ENCODE measurements at places on chromosomes 1 and 21.

DNA sequence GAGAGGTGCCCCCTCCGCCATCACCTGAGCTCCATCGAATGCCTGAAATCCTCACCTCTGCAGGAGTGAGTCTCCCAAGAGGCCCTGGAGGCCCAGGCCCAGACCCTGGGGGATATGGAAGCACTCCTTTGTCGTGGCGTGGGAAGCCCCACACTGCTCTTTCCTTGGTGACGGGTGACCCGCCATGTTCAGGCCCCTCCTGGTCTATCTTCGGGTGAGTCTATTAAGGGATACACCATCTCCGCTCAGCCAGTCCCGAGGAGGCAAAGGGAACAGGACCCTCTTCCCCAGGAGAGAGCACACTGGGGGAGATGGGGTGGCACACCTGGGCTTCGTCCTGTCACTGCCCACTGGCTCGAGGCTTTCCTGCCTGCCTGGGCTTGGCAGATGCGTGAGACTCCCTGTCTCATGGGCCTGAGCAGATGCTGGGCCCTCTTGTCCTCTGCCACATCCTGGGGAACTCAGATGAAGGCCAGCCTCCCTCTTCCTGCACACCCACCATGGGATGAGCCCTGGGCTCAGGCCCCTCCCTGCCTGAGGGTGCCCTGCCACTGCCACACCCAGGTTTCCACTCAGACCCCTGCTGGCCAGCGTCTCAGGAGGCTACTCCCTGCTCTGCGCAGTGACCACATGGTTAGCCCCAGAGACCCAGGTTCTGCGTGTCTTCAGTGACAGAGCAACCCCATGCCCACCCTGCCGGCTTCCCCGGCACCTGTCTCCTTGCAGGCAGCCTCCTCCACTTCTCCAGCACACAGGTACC, 3.8 kb upstream of the NPHP4 start:
- DNase-seq: no peak

DNA sequence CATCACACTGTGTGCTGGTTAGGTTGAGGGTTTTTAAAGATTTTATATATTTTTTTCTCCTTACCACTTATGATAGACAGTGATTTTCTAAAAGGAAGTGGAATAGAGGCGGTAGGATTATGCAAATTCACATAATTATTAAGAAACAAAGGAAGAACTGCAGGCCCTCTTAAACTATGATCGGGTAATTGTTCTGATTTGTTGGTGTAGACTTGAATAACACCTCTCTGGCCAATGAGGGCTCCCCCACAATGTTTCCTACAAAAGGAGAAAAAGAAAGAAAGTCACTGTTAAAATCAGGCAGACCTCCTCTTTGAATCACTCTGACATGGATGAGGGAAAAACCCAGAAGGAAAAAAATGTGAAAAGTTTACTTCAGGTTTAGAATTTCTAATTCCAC, 241.6 kb downstream of the RPS6KC1 start:
- no peak for DNase-seq

GRCh38 chr1:178650934-178651511, 74.0 kb upstream of the RALGPS2 start:
- no peak for DNase-seq

- no peak for DNase-seq
These were observed 22.3 kb upstream of the SNRPE start for GRCh38 chr1:203839081-203839480.

- DNase-seq: no peak
These were observed 1.4 kb upstream of the USP21 start for GRCh38 chr1:161157867-161158266.

DNA sequence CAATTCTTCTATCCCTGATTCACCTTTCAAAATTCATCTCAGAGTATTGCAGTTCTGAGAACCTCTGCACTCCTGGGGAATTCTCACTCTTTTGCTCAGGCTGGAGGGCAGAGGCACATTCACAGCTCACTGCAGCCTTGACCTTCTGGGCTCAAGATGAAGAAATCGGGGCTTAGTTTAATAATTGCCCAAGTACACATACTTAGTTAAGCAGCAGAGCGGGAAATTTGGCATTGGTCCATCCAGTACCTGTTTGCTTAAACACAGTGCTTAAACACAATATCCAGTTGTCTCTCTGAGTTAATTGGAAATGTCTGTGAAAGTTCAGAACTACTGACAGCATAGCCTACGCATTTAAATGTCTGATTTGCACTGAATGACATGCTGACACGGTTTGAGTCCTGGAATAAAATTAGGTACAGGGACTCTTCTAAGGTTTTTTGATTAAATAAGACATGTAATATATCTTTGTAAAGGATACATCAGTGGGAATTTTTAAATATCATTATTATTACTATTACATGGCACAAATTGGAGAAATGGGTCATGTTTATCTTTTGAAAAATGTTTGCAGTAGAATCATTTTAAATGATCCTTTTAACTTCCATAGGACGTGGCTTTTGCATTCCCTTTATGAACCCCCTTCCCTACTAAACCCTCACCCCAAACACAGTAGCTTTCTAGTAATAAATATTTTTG, 337.4 kb downstream of the SRGAP2C start:
- peak; percentile 29 for DNase-seq

DNA sequence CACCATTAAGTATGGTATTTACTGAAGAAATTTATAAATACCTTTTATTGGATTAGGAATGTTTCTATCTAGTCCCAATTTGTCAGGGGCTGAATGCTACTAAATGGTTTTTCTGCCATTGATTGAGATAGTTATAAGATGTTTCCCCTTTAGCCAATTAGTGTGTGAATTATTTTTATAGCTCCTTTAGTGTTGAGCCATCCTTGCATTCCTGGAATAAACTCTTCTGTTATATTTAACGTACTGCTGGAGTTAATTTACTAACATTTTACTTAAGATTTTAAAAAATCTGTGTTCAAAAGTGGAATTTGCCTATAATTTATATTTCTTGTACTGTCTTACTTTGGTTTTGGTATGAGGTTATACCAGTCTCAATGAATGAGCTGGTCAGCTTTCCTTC, 25.4 kb upstream of the LRRC3 start:
- DNase-seq: no peak

DNA sequence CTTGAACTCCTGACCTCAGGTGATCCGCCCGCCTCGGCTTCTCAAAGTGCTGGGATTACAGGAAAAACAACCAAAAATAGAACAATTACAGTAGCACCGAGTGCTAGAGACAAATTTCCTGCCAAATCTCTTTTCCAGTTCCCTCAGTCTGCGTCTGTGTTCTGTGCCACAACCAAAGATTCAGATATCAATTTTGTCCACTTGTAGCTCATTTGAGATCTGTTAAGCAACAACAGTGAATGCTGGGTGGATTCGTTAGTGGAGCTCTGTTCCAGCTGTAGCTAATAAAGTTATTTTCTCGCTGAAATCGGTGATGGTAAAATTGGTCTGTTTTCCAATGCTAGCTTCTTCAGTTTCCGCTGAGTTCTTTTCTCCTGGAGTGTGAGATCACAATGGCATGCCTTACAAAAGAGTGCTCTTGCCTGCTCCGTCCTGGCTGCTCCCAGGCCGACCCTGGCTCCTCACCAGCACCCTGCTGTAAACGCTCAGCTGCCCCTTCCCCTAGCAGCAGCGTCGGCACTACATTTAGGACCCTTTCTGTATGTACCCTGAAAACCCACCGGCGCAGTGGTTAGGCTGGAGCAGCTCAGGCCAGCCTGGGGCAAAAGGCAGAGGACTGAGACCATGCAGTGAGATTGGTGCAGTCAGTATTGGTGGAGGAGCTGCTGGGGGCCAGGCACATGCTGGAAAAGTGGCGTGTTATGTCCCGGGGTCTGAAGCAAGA, 395.4 kb downstream of the KIF26B start:
- DNase-seq: no peak

DNA sequence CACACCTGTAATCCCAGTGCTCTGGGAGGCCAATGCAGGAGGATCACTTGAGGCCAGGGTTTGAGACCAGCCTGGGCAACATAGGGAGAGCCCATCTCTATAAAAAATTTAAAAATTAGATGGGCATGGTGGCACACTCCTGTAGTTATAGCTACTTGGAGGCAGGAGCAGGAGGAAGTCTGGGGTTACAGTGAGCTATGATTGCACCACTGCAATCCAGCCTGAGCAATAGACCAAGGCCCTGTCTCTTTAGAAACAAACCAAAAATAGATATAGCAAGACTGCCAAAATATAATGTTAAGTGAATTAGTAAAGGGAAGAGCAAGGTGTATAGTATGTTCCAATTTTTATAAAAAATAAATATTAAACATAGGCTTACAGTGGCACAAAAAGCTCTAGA, 28.8 kb downstream of the PLEKHO1 start:
- no peak for DNase-seq

DNA sequence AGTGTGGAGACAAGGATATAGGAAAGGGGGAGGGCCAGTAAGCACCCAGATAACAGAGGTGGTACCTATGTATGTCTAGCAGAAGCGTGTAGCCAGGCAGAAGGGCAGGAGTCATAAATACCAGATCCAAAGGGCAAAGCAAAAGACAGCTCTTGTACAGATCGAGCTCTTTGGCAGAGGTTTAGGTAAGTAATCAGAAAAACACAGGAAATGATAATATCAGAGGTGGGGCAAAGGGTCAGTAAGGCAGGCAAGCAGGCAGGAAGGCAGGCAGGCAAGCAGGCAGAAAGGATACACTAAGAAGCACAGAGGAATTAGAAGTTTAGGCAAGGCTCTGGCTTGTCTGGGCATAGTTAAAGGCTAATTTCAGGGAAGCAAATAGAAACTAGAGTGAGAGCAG, 22.7 kb upstream of the SLFNL1 start:
- DNase-seq: no peak

GRCh38 chr1:59062743-59063142, 234.2 kb upstream of the FGGY start:
- no peak for DNase-seq

- DNase-seq: no peak
These were observed 338.9 kb upstream of the PRMT6 start for GRCh38 chr1:106717591-106717990.

DNA sequence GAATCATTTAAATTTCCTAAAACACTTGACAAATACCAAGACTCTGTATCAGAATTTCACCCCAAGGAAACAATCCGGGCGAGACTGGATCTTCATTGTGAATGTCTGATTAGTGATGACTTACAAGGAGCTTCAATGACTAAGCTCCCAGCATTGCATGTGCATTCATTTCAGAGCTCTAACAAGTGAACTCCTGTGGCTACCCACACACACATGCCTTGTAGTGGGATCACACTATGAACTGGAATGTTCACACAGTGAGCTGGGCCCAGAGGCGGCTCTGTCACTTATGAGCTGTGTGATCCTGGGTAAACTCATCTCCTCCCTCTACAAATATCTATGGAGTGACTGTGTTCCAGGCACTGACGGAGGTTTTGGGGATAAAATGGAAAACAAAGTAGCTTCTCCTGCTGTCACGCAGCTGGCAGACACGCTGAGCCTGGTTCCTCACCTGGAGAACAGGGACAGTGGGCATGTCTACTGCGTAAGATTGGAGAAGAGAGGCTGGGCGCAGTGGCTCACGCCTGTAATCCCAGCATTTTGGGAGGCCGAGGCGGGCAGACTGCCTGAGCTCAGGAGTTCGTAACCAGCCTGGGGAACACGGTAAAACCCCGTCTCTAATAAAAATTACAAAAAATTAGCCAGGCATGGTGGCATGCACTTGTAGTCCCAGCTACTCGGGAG, 56.9 kb downstream of the CLSTN1 start:
- DNase-seq: no peak

- DNase-seq: no peak
These were observed 36.0 kb downstream of the PABPC4 start for GRCh38 chr1:39540504-39541031.

DNA sequence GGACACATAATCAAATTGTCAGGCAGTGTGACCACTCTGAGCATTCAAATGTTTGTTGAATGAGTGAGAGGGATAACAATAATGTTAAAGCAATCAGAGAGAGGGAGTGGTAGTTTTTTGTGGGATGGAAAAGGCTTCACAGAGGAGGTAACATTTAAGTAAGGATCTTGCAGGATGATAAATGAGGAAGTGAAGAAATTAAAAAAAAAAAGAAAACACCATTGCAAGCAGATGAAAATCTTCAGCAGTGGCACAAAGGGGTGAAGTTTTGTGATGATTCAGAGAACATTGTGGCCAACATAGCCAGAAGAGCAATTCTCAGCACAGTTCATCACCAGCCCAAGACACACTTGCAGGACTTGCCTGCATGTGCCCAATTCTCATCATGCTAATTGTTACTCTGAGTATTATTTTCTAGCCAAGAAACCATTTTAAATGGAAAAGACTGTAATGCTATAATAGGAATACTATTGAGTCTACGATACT, 35.0 kb downstream of the OVGP1 start:
- DNase-seq: no peak

DNA sequence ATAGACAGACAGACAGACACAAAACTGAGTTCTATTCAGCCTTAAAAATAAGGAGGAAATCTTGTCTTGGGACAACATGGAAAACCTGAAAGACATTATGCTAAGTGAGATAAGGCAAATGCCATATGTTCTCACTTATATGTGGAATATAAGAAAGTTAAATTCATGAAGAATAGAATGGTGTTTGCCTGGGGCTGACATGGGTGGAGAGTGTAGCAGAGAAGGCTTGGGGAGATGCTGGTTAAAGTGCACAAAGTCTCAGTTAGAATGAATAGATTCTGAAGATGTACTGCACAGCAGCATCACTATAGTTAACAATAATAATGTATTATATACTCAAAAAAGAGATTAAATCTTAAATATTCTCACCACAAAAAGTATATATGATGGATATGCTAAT, 355.5 kb downstream of the LRRIQ3 start:
- no peak for DNase-seq

- no peak for DNase-seq
These were observed 17.2 kb upstream of the PTAFR start for GRCh38 chr1:28193701-28194161.

DNA sequence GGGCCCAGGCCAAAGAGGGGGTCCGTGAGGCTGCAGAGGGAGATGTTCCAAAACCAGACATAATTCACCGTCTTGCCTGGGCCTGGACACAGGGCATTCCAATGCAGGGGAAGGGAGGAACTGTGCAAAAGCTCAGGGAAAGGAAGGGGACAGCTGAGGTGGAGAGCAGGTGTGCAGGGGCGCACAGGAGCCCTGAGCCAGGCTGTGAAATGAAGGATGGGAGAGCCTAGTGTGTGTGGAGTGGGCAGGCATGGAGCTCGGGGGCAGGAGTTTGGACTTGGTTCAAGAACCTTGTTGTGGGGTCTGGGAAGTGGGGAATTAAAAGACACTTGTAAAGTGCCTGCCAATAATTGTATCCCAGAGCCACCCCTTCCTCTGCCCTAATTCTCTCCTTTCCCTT, 2.3 kb downstream of the TNNI1 start:
- DNase-seq: no peak
